ENCODE measurements at places on chromosomes 3 and 15.
A peak's percentile ranks its signal among the peaks of the same experiment; 100 is the strongest.

DNA sequence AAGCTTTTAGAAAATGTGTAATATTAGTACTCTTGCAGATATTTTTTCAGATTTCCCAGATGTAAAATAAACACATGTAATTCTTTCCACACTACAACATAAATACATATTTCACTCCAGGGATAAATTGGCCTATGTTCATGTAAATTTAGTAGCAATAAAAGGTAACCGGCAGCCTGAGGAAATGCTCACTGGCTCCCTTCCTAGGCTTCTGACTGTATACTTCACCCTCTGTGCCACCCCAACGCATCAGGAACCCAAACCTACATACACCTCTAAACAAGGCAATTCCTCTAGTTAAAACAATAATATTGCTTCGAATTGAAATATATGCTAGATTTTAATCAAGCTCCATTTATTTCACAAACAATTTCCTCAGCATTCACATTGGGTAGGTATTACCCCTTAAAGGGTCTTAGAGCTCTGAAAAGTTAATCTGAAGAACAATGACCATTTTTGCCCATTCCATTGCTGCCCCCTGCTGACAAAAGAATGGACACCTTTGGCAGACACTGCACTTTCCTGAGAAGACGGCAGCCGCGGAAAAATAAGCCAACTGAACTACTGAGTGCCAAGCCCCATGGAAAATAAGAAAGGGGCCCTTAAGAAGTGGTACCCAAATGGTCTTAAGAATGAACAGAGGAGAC is 212.5 kb downstream of the OSBPL10 start:
- no peak for DNase-seq

- no peak for DNase-seq
Measured at GRCh38 chr3:48187579-48188265, 495 bp downstream of the CDC25A start.

- DNase-seq: peak; percentile 81
Measured at GRCh38 chr3:172317984-172318383, 130.3 kb downstream of the GHSR start.

GRCh38 chr15:60438646-60439045 is 40.3 kb downstream of the ICE2 start:
- DNase-seq: no peak

DNA sequence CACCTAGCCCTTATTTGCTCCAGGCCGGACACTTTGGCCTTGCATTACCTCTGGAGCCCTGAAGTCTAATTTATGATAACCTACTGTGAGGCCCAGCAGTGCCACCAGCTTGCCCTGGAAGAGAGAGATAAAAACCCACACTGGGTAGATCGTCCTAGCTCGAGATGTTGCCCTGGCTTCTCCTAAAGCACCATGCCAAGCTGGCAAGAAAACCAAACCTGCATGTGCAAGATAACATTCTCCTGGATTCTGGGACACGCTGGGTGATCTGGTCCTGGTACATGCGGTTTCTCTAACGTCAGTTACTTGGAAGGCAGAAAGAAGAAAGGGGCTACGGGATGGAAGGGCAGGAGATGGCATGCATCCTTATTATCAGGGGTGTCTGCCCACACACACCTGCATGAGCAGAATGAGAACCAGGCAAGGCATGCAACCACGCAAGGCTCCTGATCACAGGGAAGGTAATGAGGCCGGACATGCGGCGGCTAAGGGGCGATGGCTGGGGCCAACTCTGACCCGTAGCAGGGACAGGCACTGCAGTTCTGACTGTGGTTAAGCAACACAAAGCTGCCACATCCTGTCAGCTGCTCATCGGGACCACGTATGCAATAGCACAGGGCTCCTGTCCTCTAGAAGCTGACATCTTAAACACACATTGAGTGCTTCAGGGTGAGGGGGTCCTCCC is 73.0 kb downstream of the OXNAD1 start:
- no peak for DNase-seq

DNA sequence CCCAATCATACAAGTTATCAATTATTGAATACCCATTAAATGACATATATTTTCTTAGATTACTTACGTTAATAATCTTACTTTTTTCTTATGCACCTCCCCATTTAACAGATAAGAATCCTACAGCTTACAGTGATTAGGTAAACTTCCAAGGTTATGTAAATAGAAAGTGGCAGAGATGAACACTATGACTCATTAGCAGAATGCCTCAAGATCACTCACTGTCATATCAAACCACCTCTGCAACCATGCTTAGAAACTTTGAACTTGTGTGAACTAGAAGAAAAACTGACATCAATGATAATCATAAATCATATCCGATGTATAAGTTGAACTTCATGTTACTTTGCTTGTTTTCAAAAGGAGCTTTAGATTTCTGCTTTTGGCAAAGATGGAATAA is 911.6 kb upstream of the ARPP21 start:
- no peak for DNase-seq

DNA sequence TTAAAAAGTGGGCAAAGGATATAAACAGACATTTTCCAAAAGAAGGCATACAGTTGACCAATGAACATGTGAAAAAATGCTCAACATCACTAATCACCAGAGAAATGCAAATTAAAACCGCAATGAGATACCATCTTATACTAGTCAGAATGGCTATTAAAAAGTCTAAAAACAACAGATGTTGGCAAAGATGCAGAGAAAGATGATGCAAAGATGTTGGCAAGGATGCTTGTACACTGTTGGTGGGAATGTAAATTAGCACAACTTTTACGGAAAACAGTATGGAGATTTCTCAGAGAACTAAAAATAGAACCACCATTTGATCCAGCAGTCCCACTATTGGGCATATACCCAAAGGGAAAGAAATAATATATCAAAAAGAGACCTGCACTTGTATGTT is 53.5 kb downstream of the TLNRD1 start:
- peak; percentile 89 for DNase-seq

DNA sequence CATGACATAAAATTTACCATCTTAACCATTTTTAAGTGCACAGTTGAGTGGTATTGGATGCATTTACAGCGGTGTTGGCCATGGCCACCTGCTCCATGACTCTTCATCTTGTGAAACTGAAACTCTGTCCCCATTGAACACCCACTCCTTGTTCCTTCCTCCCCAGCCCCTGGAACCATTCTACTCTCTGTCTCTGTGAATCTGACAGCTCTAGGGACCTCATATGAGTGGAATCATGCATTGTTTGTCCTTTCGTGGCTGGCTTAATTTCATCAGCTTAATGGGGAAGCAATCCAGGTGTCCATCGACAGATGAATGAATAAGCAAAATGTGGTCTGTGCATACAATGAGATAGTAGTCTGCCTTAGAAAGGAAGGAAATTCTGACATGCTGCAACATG is 42.5 kb downstream of the PLXNA1 start:
- no peak for DNase-seq

- DNase-seq: no peak
Measured at GRCh38 chr3:56054844-56055243, 413.4 kb downstream of the ERC2 start.

DNA sequence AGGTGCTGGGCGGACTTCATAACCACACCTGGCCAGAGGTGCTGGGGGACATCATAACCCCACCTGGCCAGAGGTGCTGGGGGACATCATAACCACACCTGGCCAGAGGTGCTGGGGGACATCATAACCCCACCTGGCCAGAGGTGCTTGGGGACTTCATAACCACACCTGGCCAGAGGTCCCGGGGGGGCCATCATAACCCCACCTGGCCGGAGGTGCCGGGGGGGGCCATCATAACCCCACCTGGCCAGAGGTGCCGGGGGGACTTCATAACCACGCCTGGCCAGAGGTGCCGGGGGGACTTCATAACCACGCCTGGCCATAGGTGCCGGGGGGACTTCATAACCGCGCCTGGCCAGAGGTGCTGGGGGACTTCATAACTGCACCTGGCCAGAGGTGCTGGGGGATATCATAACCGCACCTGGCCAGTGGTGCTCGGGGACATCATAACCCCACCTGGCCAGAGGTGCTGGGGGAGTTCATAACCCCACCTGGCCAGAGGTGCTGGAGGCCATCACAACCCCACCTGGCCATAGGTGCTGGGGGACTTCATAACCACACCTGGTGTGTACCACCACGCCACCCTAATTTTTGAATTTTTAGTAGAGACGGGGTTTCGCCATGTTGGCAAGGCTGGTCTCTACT is 10.7 kb upstream of the TUBGCP5 start:
- no peak for DNase-seq

- DNase-seq: no peak
Measured at GRCh38 chr15:101068961-101069653, 149.9 kb downstream of the LRRK1 start.

- DNase-seq: no peak
Measured at GRCh38 chr15:51218299-51218938, 120.0 kb downstream of the CYP19A1 start.

GRCh38 chr3:12449889-12450682 is 34.2 kb upstream of the TSEN2 start:
- DNase-seq: no peak

DNA sequence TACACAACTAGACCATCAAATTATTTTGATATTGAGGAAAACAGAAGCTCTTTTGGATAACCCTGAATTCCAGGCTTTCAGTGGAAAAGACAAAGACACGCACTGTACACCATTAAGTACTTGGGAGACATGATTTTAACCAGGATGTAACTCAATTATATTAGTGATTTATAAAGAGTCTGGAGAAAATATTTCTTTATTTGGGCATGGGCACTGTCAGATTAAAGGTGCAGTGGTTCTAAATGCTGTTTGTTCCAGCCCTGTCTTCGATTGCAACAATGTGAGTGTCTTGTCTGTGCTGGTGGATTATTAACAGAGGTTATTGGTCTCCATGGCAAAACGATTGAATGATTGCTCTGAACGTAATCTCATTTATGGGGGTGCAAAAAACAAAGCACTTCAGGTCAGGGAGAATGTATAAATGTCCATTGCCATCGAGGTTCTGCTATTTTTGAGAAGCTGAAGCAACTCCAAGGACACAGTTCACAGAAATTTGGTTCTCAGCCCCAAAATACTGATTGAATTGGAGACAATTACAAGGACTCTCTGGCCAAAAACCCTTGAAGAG is at the start of gene TM4SF4:
Gene TM4SF4 (plus strand): TSS at position 448 of the 568 bp plus-strand sequence. CDS start 181 bp downstream, outside the sequence.
- no peak for DNase-seq

GRCh38 chr3:142563496-142563997 is 15.0 kb downstream of the ATR start:
- DNase-seq: no peak

- no peak for DNase-seq
Measured at GRCh38 chr3:196219970-196220311, 3.6 kb downstream of the SLC51A start.

DNA sequence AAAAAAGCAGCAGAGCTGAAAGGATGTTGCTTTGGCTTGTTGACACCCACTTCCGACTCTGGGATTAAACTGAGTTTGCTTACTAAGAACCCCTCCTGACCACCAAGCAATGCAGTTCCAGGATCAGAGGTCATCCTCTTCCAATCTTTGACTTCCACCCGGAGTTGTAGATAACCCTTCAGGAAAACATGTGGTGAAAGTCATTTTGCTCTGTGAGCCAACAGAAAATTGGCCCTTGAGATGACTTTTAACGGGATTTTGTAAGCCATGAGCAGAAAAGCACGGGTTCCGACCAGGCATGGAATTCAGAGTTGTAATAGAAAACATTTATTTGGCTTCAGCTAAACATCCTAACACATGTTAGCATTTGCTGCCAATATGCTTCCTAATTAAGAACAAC is 171.6 kb upstream of the NR2F2 start:
- DNase-seq: no peak

- no peak for DNase-seq
Measured at GRCh38 chr15:87667643-87668042, 588.9 kb downstream of the NTRK3 start.

- no peak for DNase-seq
Measured at GRCh38 chr3:117853923-117854668, 1144.5 kb downstream of the TUSC7 start.

DNA sequence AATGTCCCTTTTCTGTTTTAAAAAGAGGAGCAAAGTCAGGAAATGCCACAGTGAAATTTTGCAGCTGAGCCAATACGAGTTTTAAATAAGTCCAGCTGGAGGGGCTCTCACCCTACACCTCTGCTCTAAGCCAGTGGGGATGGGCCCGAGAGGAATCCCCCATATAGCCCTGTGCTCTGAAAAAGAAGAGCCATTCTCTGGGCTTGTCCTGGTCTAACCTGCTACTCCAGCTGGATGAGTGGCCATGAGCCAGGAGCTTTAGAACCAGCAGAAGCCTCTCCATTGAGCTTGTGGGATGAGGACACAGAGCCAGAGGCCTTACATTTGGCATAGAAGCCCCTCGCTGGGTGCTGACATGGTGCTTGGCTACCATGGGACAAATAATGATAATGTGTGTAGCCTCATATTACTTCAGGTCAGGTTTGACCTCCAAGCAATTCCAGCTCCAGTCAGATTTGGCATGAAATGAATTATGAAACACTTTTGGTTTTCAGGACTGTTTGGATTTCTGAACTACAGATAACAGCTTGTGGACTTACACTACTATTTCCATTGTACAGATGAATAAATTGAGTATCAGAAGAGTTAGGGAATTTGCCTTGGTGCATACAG is 172.4 kb downstream of the CHST2 start:
- DNase-seq: no peak

- DNase-seq: peak; percentile 23
Measured at GRCh38 chr3:132343018-132343612, 25.9 kb downstream of the ACP3 start.

DNA sequence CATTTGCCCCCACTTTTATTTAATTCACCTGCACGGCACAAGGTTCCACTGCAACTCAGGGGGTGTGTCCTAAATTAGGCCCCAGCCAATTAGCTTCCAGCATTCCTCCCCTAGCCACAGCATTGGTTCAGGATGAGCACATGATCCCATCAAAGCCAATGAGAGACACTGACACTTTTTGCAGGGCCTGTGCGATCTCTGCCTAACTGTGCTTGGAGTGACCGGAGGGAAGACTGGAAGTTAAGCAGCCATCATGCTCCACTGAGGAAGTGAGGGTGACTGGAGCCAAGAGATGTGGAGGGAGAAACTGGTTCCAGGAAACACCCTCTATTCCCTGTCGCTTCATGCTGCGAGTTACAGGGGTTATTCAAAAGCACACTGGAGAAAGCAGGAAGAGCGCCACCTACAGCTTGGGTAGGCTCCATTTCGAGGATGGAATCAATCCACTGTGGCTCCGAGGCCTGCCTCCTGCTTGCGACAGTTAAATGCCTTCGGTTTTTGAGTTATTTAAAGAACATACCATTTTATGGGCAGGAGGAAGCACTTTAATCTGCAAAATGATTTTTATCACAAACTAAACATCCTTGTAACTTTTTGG is 122.2 kb upstream of the WNT5A start:
- no peak for DNase-seq
